ENCODE measurements at places on chromosomes 2 and 18. TPM values are rescaled to one million over a fixed set of nuclear protein-coding genes. Genes with fewer than 3 reads are reported as not detected.
A peak's percentile ranks its signal among the peaks of the same experiment; 100 is the strongest.

GRCh38 chr2:64915510-64915900 lies 73.7 kb upstream of the SLC1A4 start:
- no peak for DNase-seq

DNA sequence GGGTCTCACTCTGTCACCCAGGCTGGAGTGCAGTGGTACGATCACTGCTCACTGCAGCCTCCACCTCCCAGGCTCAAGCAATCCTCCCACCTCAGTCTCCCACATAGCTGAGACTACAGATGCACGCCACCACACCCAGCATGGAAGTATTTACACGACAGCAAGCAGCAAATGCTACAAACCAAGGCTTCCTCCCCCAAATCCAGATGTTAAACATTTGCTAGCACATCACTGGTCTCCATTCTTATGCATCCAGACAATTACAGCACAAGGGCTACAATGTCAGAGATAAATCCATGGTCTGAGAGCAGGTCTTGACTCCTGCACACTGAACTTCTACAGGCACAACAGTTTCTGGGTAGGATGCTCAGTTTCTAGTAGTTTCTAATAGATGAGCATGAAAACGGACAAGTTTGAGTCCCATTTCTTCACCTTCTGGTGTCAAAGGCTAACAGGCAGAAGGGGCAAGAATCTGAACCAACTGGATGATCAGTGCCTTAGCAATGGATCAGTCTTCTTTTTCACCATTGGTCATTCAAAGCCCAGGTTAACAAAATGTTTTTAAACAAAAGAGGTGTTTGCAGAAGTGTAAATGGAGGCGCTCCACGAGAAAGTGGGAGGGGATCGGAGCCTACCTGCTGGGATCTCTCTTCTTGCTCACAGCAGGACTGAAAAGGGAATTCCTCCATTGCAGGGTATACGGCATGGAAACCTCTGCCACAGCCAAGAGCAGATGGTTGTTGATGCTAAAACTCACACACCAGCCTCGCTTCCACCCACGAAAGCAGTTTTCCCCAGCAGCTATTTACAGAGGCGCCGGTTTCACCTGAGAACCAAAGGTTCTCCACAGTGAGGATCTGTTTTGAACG lies 135.0 kb upstream of the ARL4C start:
- no peak for DNase-seq

Gene MAPRE2
- total RNA-seq: 8.2 TPM

- DNase-seq: peak; percentile 98
Measured at GRCh38 chr2:29606104-29607037, 315.0 kb downstream of the ALK start.

Gene FSIP2
- total RNA-seq: 0.26 TPM

DNA sequence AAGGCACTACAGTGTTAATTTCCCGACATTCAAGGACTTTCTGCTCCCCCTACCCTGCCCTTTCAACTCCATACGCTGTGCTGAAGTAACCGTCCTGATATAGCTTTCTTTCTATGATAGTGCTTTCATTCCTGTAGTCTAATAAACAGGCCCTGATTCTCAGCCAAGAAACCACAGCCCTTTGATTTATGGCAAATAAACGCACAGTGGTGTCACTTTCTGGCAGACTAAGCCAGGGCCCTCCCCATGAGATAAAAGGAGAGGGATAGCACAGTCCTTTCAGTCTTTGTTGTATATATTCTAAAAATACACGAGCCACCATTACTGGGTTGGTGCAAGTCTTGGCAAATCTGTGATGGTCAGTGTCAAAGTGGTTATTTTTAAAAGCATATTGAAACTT lies 291.2 kb downstream of the ALPK2 start:
- peak; percentile 73 for DNase-seq

GRCh38 chr2:15507697-15508096 lies 53.4 kb downstream of the NBAS start:
- no peak for DNase-seq

Gene SDC1
- total RNA-seq: 56.8 TPM

DNA sequence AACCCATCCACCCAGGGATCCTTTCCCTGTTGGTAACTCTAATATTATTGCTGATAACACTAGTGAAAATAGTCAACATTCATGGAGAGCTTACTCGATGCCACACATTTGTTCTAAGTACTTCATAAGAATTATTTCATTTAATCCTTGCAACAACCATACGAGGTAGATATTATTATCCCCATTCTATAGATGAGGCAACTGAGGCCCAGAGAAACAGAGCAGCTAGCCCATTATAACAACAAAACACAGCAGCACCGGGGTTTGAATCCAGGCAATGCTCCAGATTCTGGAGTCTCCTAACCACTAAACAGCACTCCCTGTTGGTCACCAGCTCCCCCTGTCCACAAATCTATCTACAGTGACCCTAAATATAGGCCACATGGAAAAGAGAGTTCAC lies 90.4 kb upstream of the PKDCC start:
- DNase-seq: no peak

DNA sequence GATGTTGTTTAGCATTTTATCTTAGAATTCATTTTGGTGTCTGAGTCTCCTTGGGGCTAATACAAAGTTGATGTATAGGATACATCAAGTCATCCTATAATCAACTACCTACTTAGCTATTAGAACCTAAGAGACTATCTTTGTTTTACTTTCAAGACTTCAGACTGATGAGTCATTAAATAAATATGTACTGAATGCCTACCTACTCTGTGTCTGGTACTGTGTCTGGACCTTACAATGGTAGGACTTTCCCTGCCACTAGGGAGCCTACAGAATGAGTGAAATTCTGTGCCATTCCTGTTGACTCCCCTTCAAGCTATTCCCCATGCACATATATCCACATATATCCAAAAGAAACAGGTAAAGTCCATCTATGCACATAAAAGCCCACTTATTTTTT lies 114.5 kb downstream of the ERBB4 start:
- DNase-seq: peak; percentile 15

DNA sequence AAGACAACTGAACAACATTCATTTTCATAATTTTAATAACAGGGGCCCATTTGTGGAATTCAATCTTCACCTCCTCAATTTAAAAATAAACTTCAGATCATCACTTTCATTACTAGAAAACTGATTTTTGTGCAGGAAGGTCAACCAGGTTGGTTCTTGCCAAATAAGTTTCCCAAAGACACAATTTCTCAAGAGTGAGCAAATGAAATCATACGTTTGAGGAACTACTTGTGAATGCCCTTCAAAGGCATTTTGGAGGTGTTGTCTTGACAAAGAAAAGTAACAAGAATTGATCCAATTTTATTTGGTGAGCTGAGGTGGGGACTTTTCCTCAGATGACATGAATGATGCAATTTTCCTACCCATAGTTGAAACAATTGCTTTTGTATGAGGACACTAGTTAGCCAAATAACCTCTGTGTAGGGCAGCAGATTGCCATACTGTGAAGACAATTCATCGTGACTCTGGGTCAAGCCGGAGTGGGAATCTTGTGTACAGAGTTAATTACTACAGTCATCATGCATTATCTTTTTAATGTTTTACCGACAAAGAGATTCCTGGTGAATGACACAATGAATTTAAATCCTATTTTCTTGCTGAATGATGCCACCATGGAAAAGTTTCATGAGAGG lies 121.8 kb downstream of the TGFA start:
- DNase-seq: no peak

GRCh38 chr2:83368916-83369315 lies 1090.2 kb downstream of the SUCLG1 start:
- peak; percentile 51 for DNase-seq

- no peak for DNase-seq
Measured at GRCh38 chr2:175008009-175008408, 2.8 kb upstream of the CHN1 start.

GRCh38 chr2:196368546-196369225 lies 197.3 kb upstream of the STK17B start:
- DNase-seq: no peak

Gene KIAA2012
- total RNA-seq: under 0.01 TPM

Gene EPB41L3
- 37.0 TPM for total RNA-seq

Gene TUBA4B
- total RNA-seq: not detected

- DNase-seq: peak; percentile 41
Measured at GRCh38 chr2:74530239-74531187, 780 bp downstream of the HTRA2 start.

DNA sequence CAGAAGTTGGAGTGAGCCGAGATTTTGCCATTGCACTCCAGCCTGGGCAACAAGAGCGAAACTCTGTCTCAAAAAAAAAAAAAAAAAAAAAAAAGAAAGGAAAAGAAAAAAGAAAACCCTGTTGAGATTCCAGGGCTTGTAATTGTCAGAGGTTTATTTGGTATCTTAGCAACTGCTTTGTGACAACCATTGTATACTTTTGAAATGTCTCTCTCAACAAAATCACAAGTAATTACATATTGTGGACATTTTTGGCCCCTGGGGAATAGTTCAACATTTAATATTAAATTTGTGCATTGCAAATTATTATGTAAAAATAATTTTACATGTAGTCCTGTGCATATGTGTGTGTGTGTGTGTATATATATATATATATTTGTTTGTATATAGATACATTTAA lies 270.8 kb downstream of the GALNT13 start:
- DNase-seq: no peak

DNA sequence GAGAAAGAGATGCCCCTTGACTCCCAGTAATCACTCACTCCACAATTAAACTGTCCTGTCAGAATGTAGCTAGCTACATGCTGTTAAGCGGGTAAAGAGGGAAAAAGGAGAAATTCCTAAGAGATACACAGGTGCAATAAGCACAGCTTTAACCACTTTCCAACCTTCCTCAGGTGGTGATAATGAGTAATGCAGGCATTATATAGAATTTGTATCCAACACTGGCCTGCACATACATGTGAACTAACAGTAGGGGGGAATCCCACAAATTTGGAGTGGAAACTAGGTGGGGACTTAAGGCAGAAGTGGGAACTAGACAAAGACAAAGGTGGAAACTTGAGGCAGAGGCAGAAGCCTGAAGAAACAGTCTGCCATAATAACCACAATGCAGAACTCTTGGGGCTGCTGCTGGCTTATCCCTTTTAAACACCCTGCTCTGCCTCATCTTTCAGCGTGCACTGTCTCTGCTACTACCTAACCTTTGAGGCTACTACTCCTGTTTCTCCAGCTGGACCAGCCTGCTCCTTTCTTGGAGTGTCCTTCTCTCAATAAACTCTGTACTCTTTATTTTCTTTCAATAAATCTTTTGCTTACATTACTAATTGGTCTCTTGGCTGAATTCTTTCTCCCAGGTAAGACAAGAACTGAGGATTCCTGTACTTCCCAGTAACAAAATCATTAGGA lies 259.7 kb downstream of the PDE11A start:
- DNase-seq: no peak

DNA sequence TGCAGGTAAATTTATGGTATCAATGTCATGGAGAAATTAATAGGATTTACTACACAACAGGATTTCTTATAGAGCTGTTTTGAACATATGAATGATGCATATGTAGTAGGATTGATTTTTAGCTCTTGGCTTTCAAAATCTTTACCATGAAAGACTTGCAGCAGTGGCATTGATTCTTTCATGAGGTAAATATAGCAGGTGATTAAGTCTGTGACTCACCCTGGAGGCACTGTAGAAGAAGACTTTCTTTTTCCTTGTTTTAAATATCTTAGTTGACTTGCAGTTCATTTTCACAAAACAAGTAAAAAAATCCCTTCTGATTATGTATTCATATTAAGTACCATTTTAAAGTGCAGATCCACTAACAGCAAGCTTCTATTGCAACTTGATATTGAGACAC lies 463.0 kb downstream of the FBXO15 start:
- DNase-seq: no peak

Gene KCNG2
- 6.4 TPM for total RNA-seq

DNA sequence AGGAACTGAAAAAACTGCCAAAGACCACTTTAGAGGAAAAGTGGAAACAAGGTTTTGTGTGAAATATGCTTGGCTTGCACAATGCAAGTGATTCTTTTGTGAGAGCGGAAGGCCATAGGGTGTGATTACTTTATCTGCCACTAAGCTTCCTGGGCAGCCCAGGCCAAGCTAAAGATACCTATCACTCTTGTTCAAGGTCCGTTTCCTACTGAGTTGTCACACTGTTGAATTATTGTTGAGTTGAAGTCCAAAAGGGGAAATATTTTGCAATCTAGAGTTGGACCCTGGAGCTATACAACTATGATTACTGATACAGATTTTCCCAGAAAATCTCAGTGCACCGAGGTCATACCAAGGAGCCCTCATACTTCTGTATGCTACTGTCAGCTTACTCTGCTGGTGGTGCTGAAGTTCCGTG lies 72.7 kb upstream of the CTAGE1 start:
- DNase-seq: no peak

Gene BCL2
- total RNA-seq: 3.6 TPM

DNA sequence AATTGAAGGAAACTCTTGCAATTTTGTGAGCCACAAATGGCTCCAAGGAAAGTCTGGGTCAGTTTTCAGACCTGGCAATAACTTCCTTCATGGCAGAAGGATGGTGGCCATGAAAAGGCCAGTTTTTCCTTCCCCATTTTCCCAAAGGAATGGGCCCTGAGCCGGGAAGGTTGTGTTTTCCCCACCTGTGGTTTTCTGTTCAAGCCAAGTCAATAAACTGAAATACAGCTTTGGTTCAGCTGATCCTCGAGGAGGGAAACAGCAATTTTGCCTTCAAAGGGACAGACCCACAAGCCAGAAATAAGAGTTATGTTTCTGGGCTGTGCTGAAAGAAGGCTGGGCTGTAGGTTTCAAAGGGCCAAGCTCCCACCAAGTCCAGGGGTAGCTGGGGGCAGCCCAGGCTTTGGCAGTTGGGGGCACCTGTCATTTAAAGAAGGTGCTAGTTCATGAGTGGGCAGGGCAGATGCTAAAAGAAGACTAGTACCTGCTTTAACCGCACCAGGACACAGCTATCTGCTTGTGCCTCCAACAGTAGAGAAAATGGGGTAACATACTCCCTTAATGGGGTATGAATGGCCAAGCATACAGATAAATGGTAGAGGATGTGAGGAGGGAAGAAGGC lies 97.0 kb downstream of the TTC32 start:
- no peak for DNase-seq

DNA sequence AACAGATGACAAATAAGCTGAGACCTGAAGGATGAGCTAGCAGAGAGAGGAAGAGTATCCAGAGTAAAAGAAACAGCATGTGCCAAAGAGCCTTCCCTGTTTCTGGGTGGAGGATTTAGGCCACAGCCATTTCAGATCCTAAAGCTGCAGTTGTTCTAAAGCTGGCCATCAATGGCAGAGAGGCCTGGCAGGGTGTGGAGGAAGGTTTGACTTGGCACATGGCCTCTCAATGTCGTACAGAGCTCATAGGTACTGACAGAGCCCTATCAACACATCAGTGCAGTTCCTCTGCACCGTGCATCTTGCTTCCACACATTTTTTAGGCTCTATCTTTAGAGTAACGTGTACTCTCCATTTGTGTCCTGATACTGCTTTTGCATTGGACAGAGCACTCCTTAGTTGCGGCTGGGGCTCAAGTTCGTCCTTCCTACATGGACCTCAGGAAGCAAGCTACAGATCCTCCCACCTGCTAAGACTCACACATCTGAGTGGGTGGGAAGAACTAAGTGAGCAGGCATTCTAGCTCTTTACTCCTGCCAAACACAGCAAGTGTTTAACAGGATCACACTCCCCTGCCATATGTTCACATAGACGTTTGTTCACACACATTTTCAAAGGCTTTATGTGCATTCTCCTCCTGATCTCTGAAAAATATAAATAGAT lies 3.0 kb upstream of the CHMP3 start:
- DNase-seq: peak; percentile 18

- DNase-seq: no peak
Measured at GRCh38 chr2:23549821-23550530, 165.0 kb downstream of the KLHL29 start.

Gene HOXD8
- total RNA-seq: not detected

GRCh38 chr2:225584796-225585195 lies 185.3 kb downstream of the NYAP2 start:
- DNase-seq: no peak

Gene SAG
- not detected for total RNA-seq

Gene MCEE
- 18.8 TPM for total RNA-seq
